Left renal pelvis (tissue), 4 donors: ENCODE measurements at places on chromosomes 5 and 9.

DNA sequence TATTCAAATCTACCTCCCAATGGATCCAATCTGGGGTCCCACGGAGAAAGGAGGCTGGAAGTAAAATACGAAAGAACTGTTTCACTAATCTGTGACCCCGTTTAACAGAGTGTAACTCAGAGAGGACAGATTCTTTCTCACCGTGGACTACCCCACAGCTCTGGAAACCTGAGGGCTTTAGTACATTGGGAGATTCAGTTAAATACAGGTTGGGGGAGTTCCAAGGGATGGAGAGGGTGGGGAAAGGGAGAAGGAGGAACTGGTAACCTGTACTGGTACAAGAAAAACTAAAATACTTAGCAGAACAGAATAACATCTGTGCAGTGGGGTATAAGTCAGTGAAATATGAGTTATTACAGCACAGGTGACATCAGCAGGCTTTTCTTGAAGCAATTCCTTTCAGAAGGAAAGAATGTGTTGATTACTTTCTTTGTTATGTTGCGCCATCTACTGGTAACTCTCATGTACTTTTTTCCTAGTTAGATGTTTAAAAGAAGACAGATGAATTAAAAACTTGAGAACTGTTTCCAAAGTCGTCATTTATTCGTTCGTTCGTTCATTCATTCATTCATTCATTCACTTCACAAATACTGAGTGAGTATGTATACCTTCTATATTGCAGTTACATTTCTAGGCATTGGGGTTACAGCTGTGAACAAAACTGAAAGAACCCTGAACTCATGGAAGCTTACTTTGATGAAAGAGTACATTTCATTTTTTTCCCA is 30.0 kb upstream of the STOM start:
- DNase-seq: peak; percentile 50

DNA sequence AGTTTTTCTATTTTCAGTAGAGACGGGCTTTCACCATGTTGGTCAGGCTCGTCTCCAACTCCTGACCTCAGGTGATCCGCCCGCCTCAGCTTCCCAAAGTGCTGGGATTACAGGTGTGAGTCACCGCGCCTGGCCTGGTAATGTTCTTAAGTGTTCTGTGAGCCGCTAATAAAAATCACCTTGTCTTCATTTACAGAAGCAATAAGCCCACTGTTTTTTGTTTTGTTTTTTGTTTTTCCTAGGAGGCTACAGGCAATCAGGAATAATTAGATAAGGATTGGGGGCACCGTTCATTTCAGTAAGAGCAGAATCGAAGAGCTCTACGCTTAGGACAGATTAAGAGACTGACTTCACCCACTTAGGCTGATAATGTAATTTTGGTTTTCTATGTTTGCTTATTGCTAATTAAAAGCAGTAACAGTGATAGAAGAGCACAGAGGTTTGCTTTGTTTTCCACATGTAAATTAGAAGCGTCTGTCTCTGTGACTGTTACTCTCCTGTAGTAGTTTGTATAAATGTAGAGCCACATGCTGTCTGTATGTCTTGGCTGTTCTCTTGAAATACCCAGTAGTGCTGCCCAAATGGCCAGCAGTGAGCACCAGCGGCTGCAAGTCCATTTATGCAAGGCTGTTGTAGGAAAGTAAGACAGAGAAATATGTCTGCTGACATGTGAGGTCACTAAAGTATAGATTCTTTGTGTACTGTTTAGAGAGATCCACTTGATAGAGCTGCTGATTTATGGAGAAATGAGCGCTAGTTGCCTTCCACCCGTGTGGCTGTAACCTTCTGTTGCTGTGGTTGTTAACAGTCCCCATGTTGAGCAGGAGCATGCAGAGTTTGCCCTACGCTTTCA is 30.5 kb downstream of the TRIO start:
- no peak for DNase-seq

GRCh38 chr9:16282216-16282615 is 588.3 kb downstream of the BNC2 start:
- no peak for DNase-seq

GRCh38 chr9:136021872-136022681 is 60.9 kb upstream of the UBAC1 start:
- no peak for DNase-seq

- no peak for DNase-seq
Observed at GRCh38 chr9:82495884-82496777, 507.6 kb downstream of the SPATA31D1 start.

DNA sequence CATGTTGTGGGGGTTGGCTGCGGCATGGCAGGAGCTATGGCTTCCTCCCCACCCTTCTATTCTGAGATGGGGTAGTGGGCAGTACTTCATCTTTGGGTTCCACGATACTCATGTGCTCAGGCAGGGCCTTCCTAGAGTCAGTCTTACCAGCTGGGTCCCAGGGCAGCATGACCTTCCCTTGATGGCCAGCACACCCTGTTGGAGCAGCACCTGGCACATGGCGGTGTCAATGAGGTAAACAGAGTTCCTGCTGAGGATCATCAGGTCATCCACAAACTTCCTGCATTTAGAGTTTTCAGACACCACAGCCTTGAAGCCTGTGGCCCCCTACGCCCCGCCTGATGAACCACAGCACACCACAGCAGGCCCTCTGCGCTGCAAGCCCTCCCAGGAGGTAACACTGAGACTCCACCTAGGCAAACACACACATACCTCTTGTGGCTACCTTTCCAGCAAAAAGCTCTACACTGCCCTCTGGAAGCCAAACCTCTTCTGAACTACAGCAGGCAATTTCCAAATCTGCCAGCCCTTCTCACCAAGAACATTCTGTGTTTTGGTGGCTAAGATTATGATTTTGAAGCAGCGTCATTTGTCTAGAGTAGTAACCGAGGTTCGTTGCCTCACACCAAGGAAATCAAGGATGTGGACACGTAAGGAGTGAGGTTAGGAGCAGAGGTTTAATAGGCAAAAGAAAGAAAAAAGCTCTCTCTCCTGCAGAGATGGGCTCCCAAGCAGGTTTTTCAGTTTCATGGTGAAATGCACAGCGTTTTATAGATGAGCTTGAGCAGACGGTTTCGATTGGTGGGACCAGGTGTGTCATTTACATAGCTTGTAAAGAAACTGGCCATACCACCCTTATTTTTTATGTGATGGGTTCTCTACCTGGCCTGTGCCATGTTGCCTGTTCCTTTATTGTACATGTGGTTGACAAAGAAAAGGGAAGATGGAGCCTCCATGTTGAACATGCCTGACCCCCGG is 20.3 kb upstream of the TMEM174 start:
- no peak for DNase-seq

GRCh38 chr5:38845526-38846378 is at the start of gene OSMR:
Gene OSMR (plus strand): TSS chr5:38846012. CDS start chr5:38869045, 23,033 bp downstream.
- DNase-seq: peak; percentile 50

- no peak for DNase-seq
Observed at GRCh38 chr5:65871182-65871581, 55.2 kb upstream of the ERBIN start.

DNA sequence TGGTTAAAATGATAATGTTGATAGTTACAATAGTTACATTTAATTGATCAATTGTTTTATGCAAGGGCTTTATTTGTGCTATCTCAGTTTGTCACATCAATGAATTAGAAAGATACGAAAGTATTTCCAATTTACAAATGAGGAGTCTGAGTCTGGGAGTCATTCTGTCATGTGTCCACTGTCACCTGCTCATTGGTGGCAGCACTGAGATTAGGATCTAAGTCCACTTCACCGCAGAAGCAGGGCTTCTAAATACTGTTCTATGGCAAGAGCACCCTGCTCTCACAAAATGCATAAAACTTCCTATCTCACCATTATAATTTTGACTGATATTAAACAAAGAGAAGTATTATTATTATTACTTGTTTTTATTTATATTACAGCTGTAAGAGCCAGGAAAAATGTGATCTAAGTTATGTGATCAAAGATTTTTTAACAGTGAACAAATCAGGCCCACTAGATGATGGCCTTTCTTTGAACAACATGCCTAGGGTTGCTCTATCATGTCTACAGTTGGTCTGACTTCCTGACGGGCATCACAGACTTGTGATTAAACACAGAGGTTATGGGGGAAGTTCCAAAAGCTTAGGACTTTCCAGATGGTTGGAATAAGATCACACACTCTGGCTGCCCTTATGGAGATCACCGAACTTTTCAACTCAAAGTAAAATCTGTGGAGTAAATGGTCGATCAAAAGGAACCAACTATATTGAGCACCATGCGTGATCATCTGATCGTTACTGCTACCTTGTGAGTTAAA is 15.1 kb downstream of the TLR4 start:
- no peak for DNase-seq

DNA sequence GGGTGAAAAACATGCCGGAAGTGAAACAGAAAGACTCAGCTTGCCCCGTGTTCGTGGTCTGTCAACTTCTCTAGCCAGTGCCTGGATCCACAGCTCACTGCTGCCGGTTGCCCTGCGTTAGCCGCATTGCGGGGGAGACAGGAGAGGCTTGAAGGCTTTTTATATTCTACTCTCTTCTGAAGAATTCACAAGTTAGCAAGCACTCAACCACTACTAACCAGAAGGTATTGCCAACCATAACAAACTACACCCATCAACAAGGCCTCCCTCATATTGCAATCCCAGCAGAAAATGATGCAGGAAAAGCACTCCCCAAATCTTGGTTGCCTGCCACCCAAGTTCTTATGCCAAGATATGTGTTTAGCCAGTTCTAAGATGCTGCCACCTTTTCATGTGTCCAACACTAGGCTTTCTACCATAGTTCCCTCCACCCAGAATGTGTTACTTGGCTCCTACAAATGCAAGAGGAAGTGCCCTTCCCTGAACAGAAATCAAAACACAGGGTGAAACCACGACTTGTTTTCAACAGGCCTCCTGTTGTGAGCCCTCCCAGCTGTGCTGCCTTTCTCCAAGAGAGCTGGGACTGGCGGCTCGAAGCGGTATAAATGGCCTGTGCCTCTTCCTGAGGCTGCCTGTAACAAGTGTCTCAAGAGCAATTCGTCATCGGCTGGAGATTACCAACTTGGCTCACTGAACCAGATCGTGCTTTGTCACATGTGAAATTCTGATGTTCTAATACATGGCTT is 129.0 kb downstream of the SNX18 start:
- peak; percentile 51 for DNase-seq

- no peak for DNase-seq
Observed at GRCh38 chr9:120924698-120925534, 1.7 kb downstream of the TRAF1 start.

DNA sequence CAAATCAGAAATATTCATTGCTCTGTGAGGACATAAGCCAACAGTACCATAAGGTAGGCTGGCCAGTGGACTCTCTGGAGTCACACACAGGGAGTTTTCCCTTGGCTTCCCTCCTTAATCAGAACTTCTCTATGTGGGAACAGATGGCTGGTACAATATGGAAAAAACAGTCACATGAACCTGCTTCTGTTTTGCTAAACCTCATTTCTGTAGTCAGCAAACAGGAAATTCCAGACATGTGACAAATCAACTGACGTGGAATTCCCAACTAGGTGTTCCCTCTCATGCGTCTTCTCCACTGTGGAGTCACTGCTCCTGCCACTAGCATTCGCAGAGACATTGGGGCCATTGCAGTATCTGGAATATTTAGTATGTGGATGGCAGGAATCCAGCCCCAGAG is 617.6 kb downstream of the KIF4B start:
- no peak for DNase-seq

GRCh38 chr9:33778700-33779351 is 16.5 kb upstream of the PRSS3 start:
- DNase-seq: peak; percentile 21
